ENCODE measurements at places on chromosomes 1 and 21.

DNA sequence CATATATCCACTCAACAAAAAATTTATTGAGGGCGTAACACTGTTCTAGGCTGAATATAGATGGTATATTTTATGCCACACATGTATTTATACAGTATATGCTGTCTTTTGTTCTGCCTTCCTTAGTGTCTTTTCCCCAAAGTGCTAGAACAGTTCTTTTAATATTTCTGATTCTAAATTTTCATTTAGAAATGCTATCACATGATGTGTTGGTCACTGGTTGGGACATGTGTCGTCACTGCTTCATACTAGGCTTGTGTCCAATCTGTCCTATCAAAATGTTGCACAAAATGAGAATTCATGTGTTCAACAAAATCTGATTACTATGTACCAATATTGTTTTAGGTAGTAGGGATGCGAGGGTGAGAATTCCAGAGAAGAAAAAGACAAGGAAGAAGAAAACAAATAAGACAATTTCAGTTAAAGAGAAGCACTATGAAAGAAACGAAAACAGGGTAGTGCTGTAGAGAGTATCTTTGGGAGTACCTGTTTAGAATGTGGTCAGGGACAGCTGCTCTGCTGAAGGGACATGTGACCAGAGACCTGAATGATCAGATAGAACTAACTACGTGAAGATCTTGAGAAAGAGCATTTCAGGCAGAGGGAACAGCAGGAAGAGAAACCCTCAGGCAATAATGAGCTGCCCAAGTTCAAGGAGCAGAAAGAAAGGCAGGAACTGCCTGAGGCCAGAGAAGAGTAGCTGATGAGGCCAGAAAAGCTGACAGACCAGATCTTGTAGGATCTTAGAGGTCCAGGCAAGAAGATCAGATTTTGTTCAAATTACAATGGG, 1.3 kb downstream of the KMO start:
- DNase-seq, result no peak

GRCh38 chr1:164480285-164480907, 78.6 kb upstream of the PBX1 start:
- no peak for DNase-seq

- no peak for DNase-seq
Observed at GRCh38 chr1:22906968-22907367, 65.7 kb downstream of the LACTBL1 start.

GRCh38 chr1:119364640-119365039, 3.9 kb upstream of the HAO2 start:
- DNase-seq, result no peak

DNA sequence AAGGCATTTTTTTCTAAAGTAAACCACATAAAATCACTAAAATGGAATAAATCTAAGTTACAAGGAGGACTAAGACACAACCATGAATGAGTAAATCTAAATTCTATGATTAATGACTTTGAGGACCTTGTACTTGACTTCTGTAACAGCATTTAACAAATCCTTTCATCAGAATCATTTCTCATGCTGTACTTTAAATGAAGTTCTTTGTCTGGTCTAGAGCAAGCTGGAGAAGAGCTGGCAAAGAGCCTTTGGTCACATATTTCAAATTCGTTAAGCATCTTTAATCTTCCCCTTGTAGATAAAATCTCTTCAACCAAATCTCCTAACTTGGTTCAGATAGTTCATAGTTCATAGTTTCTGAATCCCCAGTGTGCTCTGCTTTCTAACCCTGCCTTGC, 405.4 kb downstream of the PTPRC start:
- no peak for DNase-seq
